Thyroid gland (tissue), 4 donors: ENCODE measurements at places on chromosomes 3 and 15. TPM values are rescaled to one million over a fixed set of nuclear protein-coding genes. Genes with fewer than 3 reads are reported as not detected.
A peak's percentile ranks its signal among the peaks of the same experiment; 100 is the strongest.

DNA sequence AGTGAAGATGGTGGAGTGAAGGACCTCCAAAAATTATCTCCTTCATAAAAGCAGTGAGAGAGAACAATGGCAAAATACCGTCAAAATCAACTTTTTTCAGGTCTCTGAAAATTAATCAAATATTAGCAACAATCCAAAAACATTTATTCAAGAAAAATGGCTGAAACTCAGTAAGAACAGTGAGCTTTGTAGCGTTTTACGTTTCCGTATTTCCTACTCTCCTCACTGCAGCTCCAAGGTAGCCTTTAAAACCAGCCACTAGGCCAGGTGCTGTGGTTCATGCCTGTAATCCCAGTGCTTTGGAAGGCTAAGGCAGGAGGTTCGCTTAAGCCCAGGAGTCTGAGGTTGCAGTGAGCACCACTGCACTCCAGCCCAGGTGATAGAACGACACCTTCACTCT lies 38.5 kb downstream of the ATP10A start:
- no peaks in the 10 kb centered on the region for H3K4me1 ChIP-seq
- H3K27ac ChIP-seq, result no peak overlapping the region
- DNase-seq, result no peak
- no peak overlapping the region for H3K4me3 ChIP-seq

- no peaks in the 10 kb centered on the region for H3K4me1 ChIP-seq
- no peaks in the 10 kb centered on the region for H3K36me3 ChIP-seq
- DNase-seq, result no peak
- H3K27me3 ChIP-seq, result no peaks in the 10 kb centered on the region
- H3K4me3 ChIP-seq, result no peak overlapping the region
These were observed 5.1 kb downstream of the IL20RB start for GRCh38 chr3:136962927-136963326.

DNA sequence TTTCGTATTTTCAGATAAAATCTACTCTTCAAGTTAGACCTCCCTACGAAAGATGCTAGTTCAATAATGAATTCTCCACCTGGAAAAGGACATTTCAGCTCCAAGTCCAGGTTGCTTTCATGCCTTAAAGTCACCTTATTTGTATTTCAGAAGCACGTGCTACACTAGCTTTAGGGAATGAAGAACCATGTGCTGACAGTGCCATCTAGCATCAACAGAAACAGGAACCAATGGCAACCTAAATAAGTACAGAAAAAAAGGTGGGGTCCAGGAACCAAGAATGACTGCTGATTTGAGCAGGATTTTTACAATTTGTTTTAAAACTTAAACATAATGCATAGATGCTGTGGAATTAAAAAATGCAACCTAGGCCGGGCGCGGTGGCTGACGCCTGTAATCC lies 77.6 kb upstream of the SNRPN start:
- H3K4me3 ChIP-seq, result no peak overlapping the region
- DNase-seq, result no peak
- H3K36me3 ChIP-seq, result no peaks in the 10 kb centered on the region
- H3K27ac ChIP-seq, result no peak overlapping the region
- no peaks in the 10 kb centered on the region for H3K27me3 ChIP-seq

DNA sequence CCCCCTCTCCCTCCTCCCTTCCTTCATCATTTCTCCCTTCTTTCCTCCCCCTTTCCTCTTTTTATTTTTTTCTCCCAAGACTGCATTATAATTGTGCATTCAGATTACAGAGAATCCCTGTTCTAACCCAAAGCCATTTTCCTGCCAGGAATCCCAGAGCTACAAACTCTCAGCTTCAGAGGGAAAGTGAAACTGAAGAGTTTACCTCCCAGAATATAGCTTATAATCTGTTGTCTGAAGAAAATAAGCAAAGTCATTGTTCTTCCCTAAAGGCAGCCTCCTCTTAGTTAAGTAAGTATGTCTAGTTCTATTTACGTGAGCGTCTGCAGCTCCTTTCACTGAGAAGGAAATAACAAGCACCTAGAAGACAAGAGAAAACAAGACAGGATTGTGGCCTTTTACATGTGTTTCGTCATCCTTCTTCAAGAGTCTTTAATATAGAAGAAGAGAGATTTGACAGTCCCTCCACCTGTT lies 97.2 kb downstream of the CHST2 start:
- H3K4me3 ChIP-seq, result no peak overlapping the region
- H3K4me1 ChIP-seq, result peaks cover 11% of the 10 kb centered on the region
- H3K36me3 ChIP-seq, result no peaks in the 10 kb centered on the region
- no peaks in the 10 kb centered on the region for H3K27me3 ChIP-seq
- no peak for DNase-seq

- no peak for DNase-seq
- H3K27me3 ChIP-seq, result no peaks in the 10 kb centered on the region
- no peak overlapping the region for H3K27ac ChIP-seq
- H3K36me3 ChIP-seq, result no peaks in the 10 kb centered on the region
- H3K4me1 ChIP-seq, result peaks cover 7% of the 10 kb centered on the region
These were observed 71.0 kb downstream of the FOXP1 start for GRCh38 chr3:71512544-71512943.

GRCh38 chr3:42741796-42742195 lies 31.3 kb downstream of the CCDC13 start:
- H3K36me3 ChIP-seq, result no peaks in the 10 kb centered on the region
- peak; percentile 41 for DNase-seq
- no peaks in the 10 kb centered on the region for H3K27me3 ChIP-seq
- H3K4me1 ChIP-seq, result peaks cover 47% of the 10 kb centered on the region
- no peak overlapping the region for H3K4me3 ChIP-seq

DNA sequence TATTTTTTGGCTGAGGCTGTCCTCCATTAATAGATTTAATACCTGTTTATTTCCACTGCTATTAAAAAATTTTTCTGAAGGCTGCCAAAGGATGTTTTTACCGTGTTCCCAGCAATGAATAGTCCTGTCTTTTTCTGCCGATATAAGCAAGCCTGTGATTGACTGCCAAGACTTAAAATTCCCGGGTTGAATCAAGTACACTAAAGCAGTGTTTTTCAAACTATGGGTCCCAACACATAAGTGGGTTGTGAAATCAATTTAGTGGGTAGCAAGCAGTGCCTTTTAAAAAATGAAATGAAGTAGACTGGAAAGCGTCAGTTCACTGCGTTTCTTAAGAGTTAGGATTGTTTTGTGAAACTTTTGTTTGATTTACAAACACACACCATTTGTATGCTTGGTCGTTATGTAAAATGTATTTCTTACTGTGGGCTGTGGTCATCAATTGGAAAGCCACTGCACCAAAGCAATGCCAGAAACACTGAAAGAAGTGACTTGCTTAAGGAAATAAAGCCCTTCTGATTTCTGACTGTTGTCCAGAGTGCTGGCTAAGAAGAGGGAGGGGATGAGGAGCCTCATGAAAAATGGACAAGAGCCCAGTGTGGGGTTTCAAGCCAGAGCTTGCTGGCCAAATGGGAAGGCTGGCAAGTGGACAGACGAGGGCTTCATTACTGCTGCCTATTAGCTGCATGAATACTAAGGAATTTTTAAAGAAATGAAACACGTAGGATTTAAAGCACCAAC lies 206.0 kb downstream of the THRB start:
- H3K27ac ChIP-seq, result no peak overlapping the region
- no peak overlapping the region for H3K4me3 ChIP-seq
- no peaks in the 10 kb centered on the region for H3K36me3 ChIP-seq
- no peaks in the 10 kb centered on the region for H3K27me3 ChIP-seq
- DNase-seq, result peak; percentile 60

GRCh38 chr3:111351334-111351733 lies 190.7 kb upstream of the CD96 start:
- no peaks in the 10 kb centered on the region for H3K36me3 ChIP-seq
- no peak for DNase-seq
- H3K27me3 ChIP-seq, result no peaks in the 10 kb centered on the region
- H3K4me1 ChIP-seq, result no peaks in the 10 kb centered on the region

DNA sequence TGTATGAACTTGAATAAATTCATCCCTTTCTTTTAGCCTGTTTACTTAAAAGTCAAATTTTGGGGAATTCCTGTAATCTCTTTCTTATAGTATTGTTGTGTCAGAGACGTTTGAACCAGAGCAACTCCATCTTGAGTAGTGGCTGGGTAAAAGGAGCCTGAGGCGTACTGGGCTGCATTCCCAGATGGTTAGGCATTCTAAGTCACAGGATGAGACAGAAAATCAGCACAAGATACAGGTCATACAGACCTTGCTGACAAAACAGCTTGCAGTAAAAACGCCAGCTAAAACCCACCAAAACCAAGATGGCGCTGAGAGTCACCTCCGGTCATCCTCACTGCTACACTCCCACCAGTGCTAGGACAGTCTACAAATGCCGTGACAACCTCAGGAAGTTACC lies 94.5 kb downstream of the P3H2 start:
- H3K4me3 ChIP-seq, result no peak overlapping the region
- no peaks in the 10 kb centered on the region for H3K27me3 ChIP-seq
- H3K36me3 ChIP-seq, result no peaks in the 10 kb centered on the region
- no peaks in the 10 kb centered on the region for H3K4me1 ChIP-seq
- no peak overlapping the region for H3K27ac ChIP-seq

DNA sequence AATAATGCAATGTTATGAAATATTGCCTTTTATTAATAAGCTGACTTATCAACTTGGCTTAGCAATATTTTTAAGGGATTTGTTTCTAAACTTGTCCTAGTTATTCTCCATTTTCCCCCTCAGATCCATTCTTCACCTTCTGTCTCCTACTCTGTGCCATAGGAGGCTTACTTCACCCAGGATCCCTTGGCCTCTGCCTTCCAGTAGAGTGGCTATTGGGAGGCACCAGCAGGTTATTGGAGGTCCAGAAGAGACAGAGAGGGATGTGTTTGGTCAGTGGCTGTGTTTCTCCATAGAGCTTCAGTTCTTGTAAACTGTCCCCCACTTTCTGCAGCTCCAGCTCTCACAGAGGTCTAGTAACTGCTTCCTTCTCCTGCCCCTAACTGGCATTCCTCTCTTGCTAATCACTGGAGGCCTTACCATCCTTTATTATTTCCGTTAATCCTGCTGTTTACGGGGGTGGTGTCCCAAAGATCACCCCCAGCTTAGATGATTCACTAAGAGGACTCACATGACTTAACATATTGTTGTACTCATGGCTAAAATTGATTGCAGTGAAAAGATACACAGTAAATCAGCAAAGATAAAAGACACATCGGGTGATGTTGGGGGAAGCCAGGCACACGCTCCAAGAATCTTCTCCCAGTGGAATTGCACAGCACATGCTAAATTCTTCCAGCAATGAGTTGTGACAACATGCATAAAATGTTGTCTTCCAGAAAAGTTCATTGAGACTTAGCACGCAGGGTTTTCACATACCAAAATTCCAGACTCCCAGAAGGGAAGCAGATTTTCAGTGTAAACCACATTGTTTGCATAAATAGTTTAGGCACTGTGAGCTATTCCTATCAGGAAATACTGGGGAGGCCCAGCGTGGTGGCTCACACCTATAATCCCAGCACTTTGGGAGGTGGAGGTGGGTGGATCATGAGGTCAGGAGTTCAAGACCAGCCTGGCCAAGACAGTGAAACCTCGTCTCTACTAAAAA lies 67.5 kb downstream of the RPL22L1 start:
- no peaks in the 10 kb centered on the region for H3K27me3 ChIP-seq
- no peak overlapping the region for H3K27ac ChIP-seq
- no peak for DNase-seq

DNA sequence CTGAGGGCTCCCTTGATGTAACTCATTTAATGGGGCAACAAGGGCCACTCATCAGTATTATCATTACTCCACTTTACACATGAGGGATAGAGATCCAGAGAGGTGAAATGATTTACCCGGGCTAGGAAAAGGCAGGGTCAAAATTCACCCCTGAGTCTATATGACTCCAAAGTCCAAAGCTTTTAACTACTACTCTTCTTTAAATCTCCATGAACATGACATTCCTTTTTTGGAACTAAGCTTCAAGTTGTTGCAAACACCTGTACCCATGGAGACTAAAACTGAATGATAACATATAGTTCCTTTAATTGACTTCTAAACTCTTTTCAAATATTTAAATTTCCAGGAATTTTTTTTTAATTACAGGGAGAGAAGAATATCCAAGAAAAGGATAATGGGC lies 292.9 kb upstream of the GADL1 start:
- no peak overlapping the region for H3K4me3 ChIP-seq
- no peak for DNase-seq
- H3K4me1 ChIP-seq, result no peaks in the 10 kb centered on the region
- H3K27me3 ChIP-seq, result no peaks in the 10 kb centered on the region
- no peak overlapping the region for H3K27ac ChIP-seq

DNA sequence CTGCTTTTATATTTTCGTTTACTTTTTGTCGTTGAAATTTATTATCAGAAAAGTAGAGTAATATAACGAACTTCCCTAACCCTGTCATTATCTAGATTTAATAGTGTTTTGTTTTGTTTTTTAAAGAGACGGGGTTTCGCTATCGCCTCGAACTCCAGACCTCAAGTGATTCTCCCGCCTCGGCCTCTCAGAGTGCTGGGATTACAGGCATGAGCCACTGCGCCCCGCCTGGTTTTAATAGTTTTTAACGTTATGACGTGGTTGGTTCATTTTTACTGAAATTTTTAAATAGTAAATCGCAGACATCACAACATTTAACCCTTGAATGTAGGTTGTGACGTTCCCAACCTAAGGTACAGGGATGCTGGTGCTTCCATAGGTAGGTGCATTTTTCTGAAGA lies 1.0 kb downstream of the NGRN start:
- no peaks in the 10 kb centered on the region for H3K36me3 ChIP-seq
- peak overlapping the region; percentile 96 for H3K27ac ChIP-seq
- no peaks in the 10 kb centered on the region for H3K27me3 ChIP-seq
- DNase-seq, result no peak
- peaks cover 57% of the 10 kb centered on the region for H3K4me1 ChIP-seq

GRCh38 chr3:102189956-102190723 lies 244.7 kb upstream of the ZPLD1 start:
- no peaks in the 10 kb centered on the region for H3K36me3 ChIP-seq
- H3K27ac ChIP-seq, result peak overlapping the region; percentile 95
- peaks cover 49% of the 10 kb centered on the region for H3K4me1 ChIP-seq
- no peaks in the 10 kb centered on the region for H3K27me3 ChIP-seq
- no peak overlapping the region for H3K4me3 ChIP-seq
- peak; percentile 23 for DNase-seq

DNA sequence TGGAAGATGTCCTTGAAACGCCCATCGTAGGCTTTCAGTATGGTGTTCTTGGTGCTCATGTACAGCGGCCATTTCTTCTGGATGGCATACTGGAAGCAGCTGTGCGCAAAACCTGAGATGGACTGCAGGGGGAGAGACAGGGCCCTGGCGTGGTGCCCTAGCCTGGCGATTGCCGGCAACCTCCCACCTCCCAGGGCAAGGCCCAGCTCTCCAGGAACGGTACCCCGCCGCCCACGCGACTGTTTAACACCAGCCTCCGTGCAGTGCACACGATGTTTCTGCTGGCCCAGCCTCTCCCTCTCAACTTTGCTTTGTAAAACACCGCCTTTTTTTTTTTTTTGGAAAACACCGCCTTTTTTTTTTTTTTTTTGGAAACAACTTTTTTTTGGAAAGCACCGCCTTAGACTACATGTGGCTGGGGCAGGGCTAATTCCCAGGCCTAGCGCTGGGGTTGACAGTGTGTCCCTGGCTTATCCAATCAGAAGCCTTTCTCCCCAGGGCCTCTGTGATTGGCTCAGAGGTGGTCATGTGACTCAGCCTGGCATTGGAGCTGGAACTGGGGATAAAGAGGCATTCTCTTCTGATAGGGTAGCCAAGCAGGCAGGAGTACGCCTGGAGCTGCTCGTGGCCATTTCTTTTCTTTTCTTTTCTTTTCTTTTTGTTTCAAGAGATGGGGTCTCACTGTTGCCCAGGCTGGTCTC lies 14.7 kb downstream of the IDH2 start:
- no peaks in the 10 kb centered on the region for H3K4me1 ChIP-seq
- H3K27me3 ChIP-seq, result no peaks in the 10 kb centered on the region
- peaks cover 19% of the 10 kb centered on the region for H3K36me3 ChIP-seq
- H3K4me3 ChIP-seq, result no peak overlapping the region
- DNase-seq, result no peak

GRCh38 chr3:11459186-11459824 lies 184.4 kb downstream of the VGLL4 start:
- H3K36me3 ChIP-seq, result no peaks in the 10 kb centered on the region
- no peaks in the 10 kb centered on the region for H3K4me1 ChIP-seq
- H3K27ac ChIP-seq, result no peak overlapping the region
- H3K27me3 ChIP-seq, result no peaks in the 10 kb centered on the region

Gene CCR9
- total RNA-seq, result not detected

Gene ACSBG1
- total RNA-seq, result not detected
